EL (cell line): ENCODE measurements at places on chromosomes 5 and 9.

GRCh38 chr5:84961903-84962302 lies 577.2 kb upstream of the EDIL3 start:
- DNase-seq = no peak

DNA sequence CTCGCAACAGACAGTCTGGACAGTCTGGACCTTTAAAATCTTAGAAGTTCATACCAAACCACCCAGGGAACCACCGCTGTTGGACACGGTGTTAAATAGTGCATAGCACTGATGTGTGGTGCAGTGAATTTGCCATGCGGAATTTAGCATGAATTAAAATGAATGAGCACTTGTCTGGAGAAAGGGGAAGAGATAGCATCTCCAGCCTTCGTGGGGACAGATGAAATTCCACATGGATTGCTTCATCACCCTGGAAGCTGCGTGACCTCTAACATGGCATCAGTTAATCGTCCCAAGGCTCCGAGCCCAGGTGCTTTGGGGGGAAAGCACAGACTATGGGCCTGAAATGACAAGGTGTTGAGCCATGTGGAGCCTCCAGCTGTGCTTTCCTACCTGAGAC lies 91.4 kb downstream of the ADAMTS16 start:
- peak; percentile 8 for DNase-seq

GRCh38 chr5:100779669-100780375 lies 123.3 kb downstream of the ST8SIA4 start:
- no peak for DNase-seq

GRCh38 chr9:105978826-105979225 lies 284.5 kb downstream of the TMEM38B start:
- DNase-seq = no peak

- DNase-seq = peak; percentile 85
Measured at GRCh38 chr5:172909931-172910502, 49.2 kb upstream of the RPL26L1 start.

GRCh38 chr9:1443450-1443849 lies 393.3 kb downstream of the DMRT2 start:
- no peak for DNase-seq

- peak; percentile 78 for DNase-seq
Measured at GRCh38 chr9:89606049-89606623, 1.3 kb downstream of the GADD45G start.
